ENCODE measurements at places on chromosomes 1 and 21.

GRCh38 chr1:147515045-147515869 is 26.0 kb upstream of the BCL9 start:
- no peak for DNase-seq

DNA sequence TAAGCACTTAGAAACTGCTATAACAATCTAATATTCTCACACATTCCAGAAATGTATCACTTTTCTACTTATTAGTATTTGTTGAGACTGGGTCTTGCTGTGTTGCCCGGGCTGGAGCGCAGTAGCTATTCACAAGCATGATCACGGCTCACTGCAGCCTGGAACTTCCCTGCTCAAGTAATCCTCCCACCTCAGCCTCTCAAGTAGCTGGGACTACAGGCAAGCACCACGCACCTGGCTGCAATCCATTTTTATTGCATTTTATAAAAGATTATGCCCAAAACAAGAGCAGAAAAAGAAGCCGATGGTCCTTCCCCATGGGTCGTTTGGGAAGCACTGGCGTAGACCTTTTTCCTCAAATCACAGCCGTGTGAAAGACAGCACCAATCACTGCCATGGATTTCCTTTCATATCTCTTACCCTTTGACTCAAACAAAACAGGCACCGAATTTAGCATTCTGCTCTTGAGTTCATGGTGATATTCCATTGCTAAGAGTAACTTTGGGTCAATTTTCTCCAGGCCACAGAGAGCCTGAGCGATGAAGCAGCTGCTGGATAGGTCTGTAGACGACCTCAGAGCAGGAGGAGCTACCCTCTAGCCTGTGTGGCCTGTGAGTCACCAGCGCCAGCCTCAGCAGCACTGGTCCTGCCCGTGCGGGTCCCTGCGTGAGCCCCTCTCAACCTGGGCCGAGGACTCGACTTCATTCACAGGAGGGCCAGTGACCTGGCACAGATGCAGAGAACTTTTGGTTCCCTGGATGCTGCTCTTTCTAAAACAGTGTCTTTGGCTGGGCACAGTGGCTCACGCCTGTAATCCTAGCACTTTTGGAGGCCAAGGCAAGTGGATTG is 80.8 kb downstream of the PIK3CD start:
- DNase-seq = no peak

DNA sequence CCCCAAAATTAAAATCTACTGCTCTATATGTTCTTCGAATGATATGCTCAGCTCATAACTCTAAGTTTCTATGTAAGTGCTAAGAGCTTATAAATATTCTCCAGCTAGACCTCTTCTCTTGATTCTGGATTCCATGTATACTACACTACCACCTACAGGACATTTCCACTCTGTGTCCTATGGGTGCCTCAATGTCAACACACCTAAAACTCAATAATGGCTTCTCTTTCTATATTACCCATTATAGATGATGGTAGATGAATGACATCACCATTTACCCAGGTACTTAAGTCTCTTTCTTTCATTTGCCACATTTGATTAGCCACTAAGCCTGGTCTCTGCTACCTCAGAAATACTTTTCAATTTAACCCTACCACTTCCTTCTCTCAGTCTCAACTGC is 41.3 kb downstream of the TBX19 start:
- no peak for DNase-seq

DNA sequence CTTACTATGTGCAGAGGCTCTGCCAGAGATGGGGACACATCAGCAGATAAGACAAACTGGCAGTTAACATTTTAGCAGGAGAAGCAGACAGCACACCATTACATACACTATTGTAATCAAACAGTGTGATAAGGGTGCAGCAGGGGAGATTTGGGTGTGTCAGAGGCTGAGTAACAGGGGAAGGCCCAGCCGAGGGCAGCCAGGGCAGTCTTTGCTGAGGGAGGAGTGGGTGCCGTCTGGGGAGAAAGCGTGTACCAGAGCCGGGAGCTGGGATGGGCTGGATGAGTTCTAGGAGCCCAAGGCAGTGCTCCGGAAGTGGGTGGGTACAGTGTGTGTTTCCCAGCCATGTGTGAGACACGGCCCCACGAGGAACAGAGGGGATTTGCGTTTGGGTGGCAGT is 31.2 kb downstream of the KCNA10 start:
- DNase-seq = no peak

GRCh38 chr1:6513320-6513801 is 21.9 kb upstream of the PLEKHG5 start:
- DNase-seq = no peak

- no peak for DNase-seq
Observed at GRCh38 chr1:3139871-3140361, 70.9 kb downstream of the PRDM16 start.

- DNase-seq = no peak
Observed at GRCh38 chr21:27258742-27259448, 292.0 kb upstream of the ADAMTS5 start.

DNA sequence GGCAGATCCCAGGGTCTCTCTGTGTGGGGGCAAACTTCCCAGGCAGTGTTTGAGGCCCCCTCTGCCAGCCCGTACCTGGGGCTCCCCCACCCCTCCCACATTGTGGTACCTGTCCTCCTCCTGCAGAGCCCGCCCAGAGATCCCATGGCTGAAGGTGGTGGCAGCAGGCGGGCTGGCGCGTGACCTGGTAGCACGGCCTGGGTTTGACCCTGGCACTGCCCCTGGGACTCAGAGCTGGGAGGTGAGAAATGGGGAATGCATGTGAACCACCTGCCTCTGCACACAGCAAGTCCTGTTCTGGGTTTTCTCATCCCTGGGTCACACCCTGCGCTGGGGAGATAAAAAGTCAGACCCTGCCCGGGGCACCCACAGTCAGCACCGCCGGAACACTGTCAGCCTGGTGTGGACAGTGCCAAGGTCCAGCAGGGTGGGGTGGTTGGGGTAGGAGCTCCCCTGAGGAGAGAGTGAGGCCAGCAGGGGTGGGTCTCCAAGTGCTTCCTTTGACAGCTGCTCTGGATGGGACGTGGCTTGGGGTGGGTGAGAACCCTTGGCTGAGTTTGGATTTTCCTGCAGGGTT is 11.8 kb downstream of the AGRN start:
- DNase-seq = no peak

DNA sequence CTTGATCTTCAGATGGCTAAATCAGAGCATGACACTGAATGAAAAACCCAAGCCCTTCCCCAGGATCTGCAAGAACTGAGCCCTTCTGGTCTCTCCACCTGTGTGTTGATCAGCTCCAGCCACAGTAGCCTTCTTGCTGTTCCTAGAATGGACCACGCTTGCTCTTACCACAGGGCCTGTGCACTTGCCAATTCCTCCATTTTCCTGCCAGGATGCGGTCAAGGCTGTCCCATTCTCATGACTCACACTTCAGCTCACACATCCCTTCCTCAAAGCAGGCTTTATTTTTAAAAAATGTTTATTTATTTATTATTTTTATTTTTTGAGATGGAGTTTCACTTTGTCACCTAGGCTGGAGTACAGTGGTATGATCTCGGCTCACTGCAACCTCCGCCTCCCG is 43.6 kb upstream of the GRHL3 start:
- DNase-seq = no peak

- DNase-seq = no peak
Observed at GRCh38 chr1:7103361-7103782, 318.1 kb downstream of the CAMTA1 start.

GRCh38 chr21:44723177-44724131 is 12.1 kb upstream of the TSPEAR start:
- peak; percentile 14 for DNase-seq

DNA sequence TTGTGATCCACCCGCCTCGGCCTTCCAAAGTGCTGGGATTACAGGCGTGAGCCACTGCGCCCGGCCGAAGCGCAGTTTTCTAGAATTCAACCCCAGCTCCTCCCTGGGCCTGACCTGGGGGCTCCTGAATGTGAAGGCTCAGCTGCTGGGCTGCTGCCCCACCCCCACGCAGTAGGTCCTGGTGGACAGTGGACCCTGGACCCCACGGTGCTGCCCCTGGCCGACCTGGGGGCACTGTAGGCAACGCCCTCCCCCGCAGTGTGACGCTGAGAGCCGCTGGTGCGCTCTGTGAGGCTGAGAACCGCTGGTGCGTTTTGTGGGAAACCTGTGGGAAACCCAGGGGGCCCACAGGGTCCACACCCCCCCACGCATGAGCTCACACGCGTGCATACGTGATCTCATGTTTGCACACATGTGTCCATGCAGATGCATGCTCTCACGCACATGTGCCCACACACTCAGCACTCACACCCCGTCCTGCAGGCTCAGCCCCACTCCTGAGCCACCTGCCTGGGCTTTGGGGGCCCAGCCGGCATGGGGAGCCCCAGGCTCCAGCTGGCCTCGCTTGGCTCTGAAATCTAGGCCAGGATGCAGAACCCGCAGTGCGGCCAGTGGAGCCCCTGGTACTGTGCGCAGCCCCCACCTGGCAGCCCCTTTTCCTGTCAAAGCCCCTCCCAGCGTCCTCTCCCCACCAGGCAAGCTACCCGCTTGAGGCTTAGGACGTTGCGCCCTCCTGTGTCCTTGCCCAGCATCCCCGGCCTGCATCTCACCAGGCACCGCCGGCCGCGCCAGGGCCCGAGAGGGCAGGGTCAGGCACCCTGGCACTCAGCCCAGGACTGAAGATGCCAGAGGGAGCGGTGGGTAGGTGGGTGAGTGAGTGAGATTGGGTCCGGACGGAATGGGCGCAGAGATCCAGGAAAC is 67.7 kb downstream of the COL18A1 start:
- DNase-seq = no peak

- DNase-seq = no peak
Observed at GRCh38 chr1:112308716-112309115, 87.3 kb upstream of the CTTNBP2NL start.

GRCh38 chr1:85628791-85629531 is 48.4 kb downstream of the CCN1 start:
- no peak for DNase-seq

GRCh38 chr21:25569084-25569483 is 38.2 kb downstream of the MRPL39 start:
- DNase-seq = no peak

DNA sequence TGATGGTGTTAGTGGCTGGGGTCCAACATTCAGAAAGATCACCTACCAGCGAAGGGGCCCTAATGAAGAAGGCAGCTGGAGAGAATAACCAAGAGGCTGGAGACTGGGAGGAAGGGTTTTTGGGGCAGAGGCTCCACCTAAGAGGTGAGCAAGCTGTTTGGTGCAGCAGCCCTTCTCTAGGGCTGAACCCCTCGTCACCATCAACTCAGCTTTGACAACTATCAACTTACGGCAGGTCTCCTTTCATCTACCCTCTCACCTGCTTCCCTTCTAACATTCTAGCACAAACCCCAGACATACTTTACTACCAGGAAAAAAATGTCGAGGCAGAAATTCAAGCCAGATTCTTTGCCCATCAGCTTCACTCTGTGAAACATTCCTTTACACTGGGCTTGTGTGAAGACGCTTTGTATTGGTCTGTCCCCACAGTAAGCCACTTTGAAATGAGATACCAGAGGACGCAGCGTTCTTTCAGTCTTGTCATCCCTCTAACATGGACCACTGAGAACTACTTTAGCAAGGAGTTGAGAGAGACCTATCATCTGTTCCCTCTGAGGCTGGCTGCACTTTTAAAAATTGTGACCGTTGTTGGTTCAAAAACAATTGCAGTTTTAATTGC is 84.6 kb downstream of the RAVER2 start:
- no peak for DNase-seq

- no peak for DNase-seq
Observed at GRCh38 chr1:234216116-234216703, 157.0 kb upstream of the COA6 start.

GRCh38 chr1:200269256-200269655 is 140.6 kb downstream of the ZNF281 start:
- no peak for DNase-seq

GRCh38 chr1:97392701-97393100 is 528.1 kb downstream of the DPYD start:
- no peak for DNase-seq

- no peak for DNase-seq
Observed at GRCh38 chr1:228109962-228110488, 926 bp upstream of the MRPL55 start.

DNA sequence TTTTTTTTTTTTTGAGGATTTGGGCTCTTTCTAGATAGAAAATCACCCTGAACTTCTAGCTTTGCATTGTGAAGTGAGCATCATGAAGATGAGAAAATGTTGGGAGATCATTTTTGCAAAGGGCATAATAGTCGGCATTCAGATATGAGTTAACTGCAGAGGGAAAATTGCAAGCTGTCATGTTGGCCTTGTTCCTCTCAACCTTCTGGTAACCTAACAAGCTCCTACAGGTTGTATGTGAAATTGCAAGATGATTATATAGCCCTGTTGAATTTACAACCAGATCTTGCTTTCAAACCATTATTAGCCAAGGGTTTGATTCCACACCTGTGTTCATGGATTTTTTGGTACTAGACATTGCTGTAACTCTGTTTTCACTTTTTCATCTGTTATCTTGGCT is 2.2 kb downstream of the ELOA start:
- no peak for DNase-seq

DNA sequence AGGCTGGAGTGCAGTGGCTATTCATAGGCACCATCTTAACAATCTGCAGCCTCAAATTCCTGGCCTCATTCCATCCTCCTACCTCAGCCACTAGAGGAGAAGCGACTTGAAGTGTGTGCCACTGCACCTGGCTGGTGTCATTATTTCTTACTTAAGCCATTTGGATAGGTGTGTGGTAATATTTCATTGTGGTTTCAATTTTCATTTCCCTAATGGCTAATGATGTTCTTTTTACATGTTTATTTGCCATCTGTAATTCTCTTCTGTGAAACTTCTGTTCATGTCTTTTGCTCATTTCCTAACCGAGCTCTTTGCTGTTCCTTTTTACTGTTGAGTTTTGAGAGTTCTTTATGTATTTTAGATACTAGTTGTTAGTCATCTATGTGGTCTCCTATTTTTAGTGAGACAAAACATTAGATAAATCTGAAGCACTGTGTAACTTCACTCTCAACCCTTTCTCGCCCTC is 66.8 kb downstream of the SLC27A3 start:
- DNase-seq = no peak

- peak; percentile 49 for DNase-seq
Observed at GRCh38 chr21:25568246-25568645, 39.0 kb downstream of the MRPL39 start.

DNA sequence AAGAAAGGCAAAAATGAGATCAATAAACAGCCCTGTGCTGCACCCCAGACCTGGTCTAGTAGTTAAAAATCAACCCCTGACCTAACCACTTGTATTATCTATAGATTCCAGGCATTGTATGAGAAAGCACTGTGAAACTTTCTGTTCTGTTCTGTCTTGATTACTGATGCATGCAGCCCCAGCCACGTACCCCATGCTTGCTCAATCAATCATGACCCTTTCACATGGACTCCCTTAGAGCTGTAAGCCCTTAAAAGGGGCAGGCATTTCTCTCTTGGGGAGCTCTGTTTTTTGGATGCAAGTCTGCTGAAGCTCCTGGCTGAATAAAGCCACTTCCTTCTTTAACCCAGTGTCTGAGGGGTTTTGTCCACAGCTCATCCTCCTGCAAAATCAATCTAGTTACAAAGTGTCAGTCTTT is 24.2 kb upstream of the CD34 start:
- DNase-seq = no peak
